GM12878 (cell line): ENCODE measurements at places on chromosomes 1 and 21. TPM values are rescaled to one million over a fixed set of nuclear protein-coding genes. Genes with fewer than 3 reads are reported as not detected.
A peak's percentile ranks its signal among the peaks of the same experiment; 100 is the strongest.

DNA sequence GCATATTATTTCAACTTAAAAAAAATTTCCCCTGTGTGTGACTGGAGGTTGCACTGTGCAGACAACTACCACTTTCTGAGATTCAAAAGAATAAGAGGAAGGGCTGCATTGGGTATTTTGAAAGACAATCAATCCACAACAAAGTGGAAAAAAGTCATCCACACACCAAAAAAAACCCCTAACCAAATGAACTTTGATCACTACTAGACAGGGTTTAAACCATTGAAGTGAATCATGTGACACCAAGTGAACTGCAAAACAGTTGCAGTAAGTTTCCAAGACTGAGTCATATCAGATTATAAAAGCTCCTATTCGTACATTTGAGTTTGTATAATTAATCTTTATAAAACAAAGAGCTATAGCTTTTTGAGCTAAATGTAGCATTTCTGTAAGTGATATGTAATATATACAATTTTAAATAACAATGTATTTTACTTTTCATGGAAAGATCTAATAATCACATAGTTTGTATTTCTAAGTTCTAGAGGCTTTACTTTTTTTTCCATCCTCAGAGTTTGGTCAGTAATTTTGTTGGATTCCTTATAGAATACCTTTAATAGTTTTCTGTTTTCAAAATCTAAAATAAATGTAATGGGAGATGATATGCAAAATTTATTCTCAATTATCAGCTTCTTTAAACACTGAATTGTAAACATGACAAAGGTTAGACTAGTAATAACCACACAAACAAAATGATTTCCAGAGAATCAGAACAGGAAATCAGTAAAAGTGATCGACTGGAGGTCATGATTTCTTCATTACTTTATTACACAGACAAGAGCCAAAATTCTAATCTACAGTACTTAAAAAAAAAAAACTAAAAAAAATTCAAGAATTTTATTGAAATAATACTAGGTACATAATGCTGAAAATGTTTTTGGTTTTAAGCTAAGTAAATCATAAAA lies 50.5 kb upstream of the GFI1 start:
- H3K27me3 ChIP-seq: no peaks in the 10 kb centered on the region
- DNase-seq: peak; percentile 82
- no peak overlapping the region for H3K4me3 ChIP-seq
- H3K4me1 ChIP-seq: peaks cover 14% of the 10 kb centered on the region
- H3K36me3 ChIP-seq: no peaks in the 10 kb centered on the region

The TAS1R3 gene
- 0.29 and 0.51 TPM in 2 replicates for total RNA-seq

The FALEC gene
- 0.41 TPM in 1 of 2 replicates, not detected in the other for total RNA-seq

- H3K27ac ChIP-seq: no peak overlapping the region
- no peaks in the 10 kb centered on the region for H3K27me3 ChIP-seq
- H3K4me1 ChIP-seq: peaks cover 16% of the 10 kb centered on the region
- H3K36me3 ChIP-seq: no peaks in the 10 kb centered on the region
Observed at GRCh38 chr21:43193088-43193650, 24.4 kb downstream of the CRYAA start.

The IL10 gene
- 0.67 and 1.1 TPM in 2 replicates for total RNA-seq

The C1orf116 gene
- 0.03 and 0.08 TPM in 2 replicates for total RNA-seq

The CYP2J2 gene
- 0.08 and 0.15 TPM in 2 replicates for total RNA-seq

- no peaks in the 10 kb centered on the region for H3K36me3 ChIP-seq
- no peaks in the 10 kb centered on the region for H3K4me1 ChIP-seq
- H3K27ac ChIP-seq: no peak overlapping the region
- DNase-seq: no peak
- no peaks in the 10 kb centered on the region for H3K27me3 ChIP-seq
- H3K4me3 ChIP-seq: no peak overlapping the region
Observed at GRCh38 chr1:147748676-147749350, 11.6 kb downstream of the GJA5 start.
